ENCODE measurements at places on chromosomes 2 and 18.

DNA sequence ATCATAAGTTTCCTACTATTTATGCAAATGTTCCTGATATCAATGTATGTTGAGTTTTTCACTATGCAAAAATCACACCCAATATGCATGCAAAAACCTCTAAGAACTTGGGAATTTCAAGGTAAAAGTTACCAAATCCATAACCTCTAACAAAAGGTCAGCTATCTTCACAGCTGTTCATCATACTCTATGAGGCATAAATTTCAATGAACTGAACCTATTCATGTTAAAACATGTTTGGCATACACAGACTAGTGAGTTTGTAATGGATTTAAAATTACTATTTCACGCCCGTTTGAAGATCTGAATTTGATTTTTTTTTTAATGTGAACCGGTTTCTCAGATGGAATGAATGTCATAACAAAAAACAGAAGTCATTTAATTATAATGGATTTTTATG lies 100.2 kb downstream of the ATAD2B start:
- no peak for DNase-seq

DNA sequence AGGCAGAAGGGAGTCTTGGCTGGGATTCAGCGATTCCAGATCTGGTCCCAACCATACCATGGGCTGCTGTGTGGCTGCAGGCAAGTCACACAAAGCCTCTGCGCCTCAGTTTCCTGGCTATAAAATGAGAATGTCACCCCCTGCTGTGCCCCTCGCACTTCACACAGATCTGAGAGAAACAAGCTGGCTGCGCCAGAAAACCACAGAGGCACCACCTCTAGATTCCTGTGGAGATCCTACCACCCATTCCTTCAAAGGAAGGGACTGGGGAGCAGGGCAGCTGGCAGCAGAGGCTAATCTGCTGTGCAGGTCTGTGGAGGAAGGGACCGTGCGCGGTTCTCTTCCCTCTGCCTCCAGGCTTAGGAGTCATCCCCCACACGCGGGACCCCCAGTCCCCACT lies 19.8 kb downstream of the NEURL3 start:
- no peak for DNase-seq

DNA sequence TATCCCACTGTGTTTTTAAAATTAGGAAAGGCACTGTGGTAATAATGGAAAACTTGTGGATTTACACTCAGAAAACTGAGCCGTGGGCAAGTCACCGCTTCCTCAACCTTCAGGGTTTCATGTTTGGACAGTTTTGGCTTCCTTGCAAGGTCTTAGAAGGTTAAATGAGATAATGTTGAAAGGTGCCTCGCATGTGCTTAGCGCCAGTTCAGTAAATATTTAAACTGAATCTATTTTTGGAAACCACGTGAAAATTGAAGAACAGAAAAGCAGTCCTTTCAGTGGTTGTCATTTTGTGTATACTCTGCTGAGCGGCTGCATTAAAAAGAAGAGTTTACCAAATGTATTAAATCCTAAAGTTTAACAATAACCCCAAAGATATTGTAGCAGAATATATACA lies 15.2 kb upstream of the AGAP1 start:
- no peak for DNase-seq

DNA sequence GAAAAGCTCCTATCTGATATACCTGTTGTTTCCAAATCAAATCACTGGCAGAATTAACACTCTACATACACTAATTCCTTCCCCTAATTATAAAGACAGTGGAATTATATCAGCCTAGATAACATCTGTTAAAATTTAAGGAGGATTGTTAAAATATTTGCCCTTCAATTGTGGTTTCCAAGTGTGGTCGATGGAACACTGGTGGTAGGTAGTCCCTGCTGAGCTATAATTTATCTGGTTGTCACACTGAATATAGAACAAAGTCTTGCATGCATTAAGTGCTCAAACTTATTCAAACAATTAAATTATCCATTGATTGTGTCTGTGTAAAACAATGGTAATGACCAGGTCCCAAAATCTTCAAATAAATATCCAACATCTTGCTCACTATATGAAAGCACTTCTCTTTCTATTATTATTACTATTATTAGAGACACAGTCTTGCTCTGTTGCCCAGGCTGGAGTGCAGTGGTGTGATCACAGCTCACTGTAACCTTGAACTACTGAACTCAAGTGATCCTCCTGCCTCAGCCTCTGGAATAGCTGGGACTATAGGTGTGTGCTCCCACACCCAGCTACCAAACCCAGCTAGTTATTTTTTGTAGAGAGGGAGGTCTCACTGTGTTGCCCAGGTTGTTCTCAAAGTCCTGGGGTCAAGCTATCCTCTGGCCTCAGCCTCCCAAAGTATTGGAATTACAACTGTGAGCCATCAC lies 12.0 kb downstream of the CDH2 start:
- no peak for DNase-seq

DNA sequence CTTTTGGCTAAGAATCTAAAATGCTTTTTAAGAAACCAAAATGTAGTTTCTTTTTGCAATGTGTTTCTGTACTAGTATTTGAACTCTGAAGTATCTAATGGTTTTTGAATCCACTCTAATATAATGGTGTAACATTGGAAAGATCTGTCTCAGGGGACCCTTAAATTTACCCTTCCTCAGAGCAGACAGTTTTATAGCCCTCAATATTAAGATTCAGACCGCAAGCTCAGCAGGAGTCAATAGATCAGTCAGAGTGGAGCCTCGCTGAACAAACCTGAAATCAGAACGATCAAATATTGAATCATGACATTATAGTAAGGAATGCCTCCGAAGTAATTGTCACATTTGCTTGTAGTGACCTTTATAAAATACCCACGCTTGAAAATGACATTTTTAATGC lies 18.3 kb downstream of the SGPP2 start:
- no peak for DNase-seq

GRCh38 chr18:34921226-34921625 lies 120.0 kb upstream of the MAPRE2 start:
- DNase-seq, result no peak
